ENCODE measurements at places on chromosomes 12 and 14.

- DNase-seq, result peak; percentile 74
Measured at GRCh38 chr14:30214461-30215090, 286.9 kb upstream of the PRKD1 start.

DNA sequence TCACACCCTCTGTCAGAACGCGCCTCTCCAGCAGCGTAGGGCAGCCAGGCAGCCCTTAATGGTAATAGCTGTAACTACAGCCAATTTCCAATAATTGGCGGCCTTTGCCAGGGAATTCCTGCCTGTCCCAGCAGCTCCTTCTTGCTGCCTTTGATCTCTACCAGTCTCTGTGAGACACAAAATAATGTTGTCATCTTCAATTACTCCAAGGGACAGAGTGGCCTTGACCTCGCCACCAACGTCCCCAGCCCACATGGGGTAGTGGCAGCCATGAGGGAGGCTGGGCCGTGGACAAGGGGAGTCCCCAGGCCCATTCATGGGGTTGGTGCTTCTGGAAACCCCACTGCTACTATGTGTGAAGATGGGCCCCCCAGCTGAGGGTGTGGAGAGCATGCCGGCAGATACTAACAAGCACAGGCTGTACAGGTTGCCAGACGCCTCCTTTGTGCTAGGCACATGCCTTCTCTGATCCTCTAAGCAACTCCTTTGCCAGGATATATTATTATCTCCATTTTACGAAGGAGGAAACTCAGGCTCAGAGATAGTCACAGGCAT is 17.4 kb upstream of the CLMN start:
- no peak for DNase-seq

DNA sequence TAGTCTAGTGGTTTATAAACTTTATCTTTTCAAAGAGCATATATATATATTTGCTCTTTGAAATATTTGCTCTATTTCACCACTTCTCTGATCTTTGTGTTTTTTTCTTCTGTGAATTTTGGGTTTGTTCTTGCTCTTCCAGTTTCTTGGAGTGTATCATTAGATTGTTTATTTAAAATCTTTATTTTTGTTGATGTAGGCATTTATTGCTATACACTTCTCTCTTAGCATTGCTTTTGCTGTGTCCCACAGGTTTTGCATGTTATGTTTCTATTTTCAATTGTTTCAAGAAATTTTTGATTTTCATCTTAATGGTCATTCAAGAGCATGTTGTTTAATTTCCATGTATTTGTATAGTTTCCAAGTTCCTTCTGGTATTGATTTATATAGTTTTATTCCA is 69.1 kb downstream of the BRMS1L start:
- DNase-seq, result no peak

DNA sequence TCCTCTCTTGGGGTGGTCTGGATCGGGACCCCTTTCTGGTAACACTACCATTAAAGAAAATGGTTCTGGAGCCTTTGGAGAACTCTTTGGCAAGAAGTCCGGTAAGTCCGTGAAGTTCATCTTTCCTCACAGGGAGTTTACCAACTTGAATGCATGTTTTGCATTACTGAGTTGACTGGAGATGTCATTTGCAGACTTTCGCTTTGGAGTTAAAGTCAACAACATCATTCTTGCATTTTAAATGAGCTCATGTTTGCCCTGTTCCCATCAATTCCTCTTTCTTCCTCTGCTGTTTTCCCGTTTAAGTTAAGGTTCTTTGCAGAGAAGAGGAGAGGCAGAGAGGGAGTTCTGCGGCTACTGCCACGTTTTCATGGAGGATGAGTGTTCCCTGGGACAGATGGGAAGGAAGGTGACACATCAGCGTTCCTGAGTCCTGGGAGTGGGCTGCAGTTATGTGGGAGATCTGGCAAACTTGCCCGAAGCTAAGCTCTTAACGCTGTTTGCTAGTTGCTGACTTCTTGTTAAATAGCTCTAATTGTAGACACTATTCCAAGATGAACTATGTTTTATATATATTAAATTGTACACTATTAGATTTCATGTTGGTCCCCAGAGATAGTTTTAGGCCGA is 18.8 kb upstream of the PRICKLE1 start:
- no peak for DNase-seq

DNA sequence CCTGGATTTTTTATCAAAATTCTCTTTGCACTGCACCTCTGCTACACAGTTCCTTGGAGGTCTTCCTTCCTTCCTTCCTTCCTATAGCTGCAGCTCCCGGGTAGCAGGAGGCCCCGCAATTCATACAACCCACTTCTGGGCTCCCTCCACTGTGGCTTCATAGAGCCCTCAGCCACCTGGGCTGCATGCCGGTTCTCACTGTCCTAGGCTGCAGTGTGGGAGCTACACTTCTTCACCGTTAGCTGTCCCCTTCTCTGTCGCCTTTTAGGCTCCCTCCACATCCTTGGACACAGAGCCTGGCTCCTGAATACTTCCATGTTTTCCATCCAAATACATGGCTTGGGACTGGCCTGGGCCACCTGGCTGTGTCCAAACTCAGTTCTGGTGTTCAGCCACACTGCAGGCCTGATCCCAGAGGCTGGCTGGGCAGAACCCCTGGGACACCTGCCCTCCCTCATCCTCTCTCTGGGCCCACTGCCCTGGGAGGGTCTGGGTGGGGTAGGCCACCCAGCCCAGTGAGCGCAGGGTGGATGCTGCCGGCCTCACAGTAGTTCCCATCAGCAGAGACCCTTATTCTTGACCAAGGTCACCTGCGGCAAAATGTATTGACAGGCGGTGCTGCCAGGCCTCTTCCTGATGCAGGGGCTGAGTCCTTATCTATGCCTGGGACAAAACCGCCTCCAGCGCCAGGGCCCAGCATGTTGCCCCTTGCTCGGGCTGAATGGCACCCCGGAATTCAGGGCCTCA is 1.7 kb downstream of the SERPINA10 start:
- no peak for DNase-seq

- DNase-seq, result no peak
Measured at GRCh38 chr12:98224584-98225221, 290.7 kb upstream of the TMPO start.

GRCh38 chr12:115941362-115941761 is 336.1 kb downstream of the MED13L start:
- DNase-seq, result no peak

DNA sequence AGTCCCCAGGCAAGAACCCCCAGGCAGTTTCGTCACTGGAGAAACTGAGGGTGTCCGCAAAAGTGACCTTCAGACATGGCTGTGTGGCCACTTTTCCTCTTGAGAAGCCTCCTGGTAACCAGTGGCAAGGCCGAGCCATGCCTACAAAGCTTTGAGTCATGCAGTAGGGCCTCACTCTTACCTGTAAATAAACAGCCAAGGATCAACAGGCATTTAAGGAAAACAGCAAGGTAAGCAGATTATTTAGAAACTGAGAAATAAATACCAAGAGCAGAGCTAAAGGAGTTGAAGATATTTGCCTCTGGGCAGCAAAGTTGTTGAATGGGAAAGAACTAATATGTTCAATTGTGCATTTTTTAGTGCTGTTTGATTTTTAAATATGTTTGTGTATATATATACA is 141.0 kb upstream of the BCL2L14 start:
- no peak for DNase-seq

- DNase-seq, result no peak
Measured at GRCh38 chr14:53010193-53011040, 59.6 kb upstream of the FERMT2 start.

DNA sequence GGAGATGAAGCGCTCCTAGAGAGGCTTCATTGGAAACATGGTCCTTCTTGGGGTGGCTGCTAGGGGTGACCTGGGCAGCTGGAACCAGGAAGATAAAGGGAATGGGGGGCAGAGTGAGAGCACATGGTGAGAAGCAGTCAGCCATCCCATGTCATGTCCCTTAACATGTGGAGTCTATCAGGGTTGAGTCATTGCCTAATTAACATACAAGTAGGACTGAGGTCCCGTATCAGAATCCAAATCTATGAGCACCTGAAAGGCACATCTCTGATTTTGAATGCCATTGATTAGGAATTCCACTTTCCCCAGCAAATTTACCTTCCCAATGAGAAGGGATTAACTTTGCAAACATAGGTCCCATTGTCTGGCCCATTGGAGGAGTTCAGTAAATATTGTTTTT is 20.3 kb upstream of the PPP1R1A start:
- DNase-seq, result no peak

- no peak for DNase-seq
Measured at GRCh38 chr14:99229654-99230207, 42.3 kb downstream of the BCL11B start.

GRCh38 chr12:117750657-117751056 is 218.1 kb downstream of the KSR2 start:
- DNase-seq, result no peak

DNA sequence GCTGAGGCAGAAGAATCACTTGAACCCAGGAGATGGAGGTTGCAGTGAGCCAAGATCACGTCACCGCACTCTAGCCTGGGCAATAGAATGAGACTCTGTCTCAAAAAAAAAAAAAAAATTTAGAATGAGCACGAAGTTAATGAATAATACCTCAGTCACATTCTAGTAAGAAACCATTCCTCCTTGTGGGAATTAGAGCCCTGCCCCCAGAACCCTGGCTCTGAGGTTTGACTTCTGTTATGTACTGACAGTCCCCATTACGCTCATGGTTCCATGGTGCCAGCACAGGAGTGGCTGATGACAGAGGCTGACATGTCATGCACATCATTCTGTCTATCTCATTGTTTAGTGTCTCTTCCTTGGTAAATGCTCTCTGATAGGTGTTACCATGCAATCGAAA is 132.6 kb upstream of the FGD4 start:
- no peak for DNase-seq

Measured in hematopoietic multipotent progenitor cell treated with erythropoietin and hydrocortisone succinate and interleukin-3 and kit ligand, for 4 days (in vitro differentiated cells).